ENCODE measurements at places on chromosomes 2 and 18.

GRCh38 chr18:24766376-24766775 lies 305.9 kb downstream of the HRH4 start:
- no peak for DNase-seq

GRCh38 chr2:22826703-22827102 lies 558.3 kb upstream of the KLHL29 start:
- DNase-seq = no peak

DNA sequence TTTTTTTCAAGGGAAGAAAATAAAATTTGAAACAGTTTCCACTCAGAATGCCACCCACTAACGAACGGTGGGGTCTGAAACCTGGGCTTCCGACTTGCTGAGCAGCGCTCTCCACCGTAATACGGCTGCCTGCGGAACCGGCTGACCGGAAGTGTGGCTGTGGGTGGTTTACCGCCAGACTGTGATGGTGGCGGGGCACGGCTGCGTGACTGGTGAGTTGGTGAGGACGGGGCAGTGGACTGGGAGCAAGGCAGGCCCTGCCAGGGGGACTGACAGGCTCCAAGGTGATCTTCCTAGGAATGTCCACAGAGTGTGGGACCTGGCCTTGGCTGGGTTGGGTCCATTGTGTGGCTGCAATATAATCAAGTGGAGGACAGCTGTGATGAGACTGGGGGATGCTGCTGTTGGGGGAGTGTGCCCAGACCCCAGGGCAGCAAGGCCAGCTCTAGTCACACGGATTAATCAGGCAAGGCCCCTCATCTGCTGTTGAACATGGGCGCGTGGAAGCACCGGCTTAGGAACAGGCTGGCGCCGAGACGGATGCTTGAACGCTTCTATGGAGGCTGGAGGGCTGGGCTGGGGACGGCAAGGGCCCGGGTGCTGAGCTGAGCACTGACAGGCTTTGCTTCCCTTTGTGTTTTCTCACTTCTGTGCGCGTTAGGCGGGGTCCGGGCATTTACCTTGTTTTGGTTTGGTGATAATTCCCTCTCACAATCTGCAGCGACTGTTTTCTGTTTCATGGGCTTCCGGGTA lies 357.7 kb upstream of the SPRED2 start:
- no peak for DNase-seq

GRCh38 chr2:216690853-216691741 lies 4.3 kb downstream of the IGFBP5 start:
- peak; percentile 26 for DNase-seq

GRCh38 chr18:9771261-9771976 lies 63.3 kb downstream of the RAB31 start:
- DNase-seq = peak; percentile 47

DNA sequence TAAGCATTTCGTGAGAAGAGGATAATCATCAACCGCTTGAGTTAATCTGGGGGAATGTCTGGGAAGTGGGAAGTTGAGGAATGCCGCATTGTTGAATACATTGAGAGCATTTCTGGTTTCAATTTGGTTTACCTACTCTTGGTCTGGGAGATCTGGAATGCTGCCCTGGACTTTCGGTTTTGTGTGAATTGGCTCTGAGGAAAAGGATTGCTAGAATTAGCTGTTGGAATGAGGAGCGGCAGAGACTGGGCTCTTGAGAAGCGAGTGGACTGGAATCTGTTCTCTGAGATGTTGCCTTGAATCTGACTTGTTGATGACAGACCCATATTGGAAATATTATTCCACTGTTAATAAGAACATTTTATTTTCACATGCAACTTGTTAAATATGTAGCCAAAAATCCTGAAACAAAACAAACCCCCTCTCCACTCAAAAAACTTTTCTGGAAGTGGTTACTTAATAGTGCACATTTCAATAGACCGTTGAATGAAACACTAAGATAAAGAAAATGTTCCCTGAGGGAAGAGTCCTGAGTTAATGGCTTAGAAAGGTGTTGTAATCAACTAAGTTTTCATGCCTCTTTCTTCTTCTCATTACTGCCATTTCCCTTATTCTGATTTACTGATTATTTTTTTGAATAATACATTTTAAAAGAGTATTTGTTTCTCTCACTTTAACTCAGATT lies 50.8 kb downstream of the PTPRM start:
- DNase-seq = no peak

DNA sequence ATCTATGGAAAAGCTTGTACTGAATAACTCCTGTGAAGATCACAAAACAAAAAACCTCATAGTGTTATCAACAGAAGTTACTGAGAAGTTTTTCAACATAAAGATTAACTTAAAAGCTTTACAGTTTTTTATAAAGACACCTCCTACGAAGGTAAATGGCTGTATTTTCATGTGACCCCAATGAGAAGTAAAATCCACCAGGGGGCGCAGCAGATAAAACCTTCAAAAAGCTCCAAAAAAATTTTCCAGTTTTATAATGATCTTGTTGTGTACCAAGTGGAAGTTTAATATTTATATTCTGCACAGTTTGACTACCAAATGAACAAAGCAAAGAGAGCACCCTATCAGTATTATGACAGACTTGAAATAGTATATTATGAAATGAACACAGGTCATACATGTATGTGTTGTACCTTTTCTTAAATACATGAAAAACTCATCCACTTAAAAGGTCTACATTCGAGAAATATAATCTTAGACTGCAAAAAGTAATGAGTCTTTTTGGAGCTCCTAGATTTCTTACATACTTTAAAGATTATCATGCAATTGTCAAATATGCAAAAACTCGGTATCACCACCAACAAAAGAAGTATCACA lies 38.5 kb downstream of the PNO1 start:
- DNase-seq = peak; percentile 35

DNA sequence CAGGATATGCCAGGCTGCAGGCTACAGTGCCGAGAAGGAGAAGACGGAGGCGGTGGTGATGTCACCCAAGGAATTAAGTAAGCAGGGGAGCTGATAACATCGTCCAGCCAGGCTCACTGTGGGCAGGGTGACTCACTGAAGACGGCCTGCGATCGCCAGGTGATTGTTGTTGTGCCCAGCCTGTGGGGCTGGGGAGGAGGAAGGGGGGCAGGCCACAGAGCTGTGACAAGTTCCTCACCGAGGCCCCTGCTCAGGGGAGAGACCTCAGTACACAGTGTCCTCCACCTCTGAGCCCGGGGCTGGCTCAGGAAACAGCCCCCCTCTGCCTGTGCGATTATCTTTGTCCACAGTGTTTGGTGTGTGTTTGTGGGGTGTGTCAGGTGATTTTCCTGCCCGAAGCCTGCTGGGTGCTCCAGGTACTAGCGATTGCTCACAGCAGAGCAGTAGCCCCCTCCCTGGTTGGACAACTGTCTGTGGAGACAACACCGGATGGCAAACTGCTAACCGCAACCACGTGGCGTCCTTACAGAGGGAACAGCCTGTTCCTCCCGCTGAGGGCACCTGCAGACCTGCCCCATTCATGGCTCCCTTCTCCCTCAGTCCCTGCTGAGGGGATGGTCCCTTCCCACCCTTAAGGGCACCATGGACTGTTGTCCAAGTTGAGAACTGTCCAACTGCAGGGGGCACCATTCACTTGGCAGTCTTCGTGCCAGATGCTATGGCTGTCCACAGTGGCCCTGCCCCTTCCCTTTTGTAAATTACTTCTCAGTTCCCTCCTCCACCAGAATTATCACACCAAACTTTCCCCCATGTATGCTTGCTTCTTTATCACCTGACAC lies 95.1 kb downstream of the ZFP36L2 start:
- DNase-seq = peak; percentile 87

GRCh38 chr2:120396861-120397811 lies 51.2 kb downstream of the INHBB start:
- DNase-seq = no peak

- DNase-seq = no peak
Measured at GRCh38 chr18:9086624-9087023, 15.9 kb upstream of the NDUFV2 start.

GRCh38 chr2:202261531-202261930 lies 4.0 kb upstream of the NOP58 start:
- DNase-seq = no peak

DNA sequence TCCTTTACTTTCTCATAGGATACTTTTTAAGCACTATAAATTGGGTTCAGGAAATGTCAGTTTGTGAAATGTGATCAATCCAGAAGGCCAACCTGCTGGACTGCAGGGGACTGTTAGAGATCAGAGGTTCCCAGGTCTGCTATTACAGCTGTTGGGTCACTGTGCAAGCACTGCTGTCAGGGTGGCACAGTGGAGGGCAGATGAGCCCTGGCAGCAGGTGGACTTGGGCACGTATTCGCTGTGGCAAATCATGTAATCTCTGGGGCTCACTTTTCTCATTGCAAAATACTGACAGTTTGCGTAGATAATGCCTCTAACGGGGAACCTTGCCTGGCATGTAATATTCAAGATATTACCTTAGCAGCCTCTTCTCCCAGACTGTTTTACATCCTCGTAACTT lies 18.1 kb downstream of the RAB31 start:
- no peak for DNase-seq

DNA sequence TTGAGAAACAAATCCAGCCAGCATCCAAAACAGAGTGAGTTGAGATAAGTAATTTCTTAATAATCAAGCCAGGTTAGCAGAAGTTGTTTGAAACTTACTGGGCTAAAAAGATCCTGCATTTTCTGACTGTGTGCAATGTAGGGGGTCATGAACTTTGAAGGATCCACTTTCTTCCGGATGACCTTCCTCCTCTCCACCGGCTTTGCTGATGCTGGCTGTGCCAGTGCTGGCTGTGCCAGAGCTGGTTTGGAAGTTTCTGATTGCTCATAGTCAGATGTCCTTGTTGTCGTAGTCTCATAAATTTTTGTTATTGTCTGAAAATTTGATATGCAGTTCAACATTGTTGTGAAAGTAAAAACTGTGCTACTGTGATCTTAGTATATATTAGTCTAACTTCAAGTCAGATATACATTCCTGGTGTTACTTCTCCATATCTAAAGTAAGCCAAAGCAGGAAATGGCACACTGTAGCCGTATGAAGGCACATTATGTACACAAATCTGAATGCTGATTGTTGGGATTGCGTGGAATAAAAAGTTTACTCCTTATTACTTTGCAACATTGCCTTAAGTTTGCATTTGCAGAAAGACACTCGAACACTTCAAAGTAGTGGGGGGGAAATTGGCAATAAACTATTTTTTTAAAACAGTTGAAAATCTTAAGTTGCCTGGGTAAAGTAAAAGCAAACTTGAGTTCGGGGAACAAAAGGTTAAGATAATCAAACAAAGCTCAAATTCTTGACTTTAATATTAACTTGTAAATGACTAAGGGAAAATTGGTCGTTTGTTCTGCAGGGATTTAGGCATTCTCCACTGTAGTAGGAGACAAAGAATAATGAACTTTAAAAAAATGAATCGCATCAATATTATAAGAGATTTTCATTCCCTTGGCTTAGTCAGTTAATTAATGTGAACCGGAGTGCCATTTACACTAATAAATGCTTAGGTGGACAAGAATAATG lies 6.4 kb downstream of the NEB start:
- DNase-seq = no peak

- DNase-seq = no peak
Measured at GRCh38 chr2:216827073-216827720, 32.7 kb downstream of the TNP1 start.

DNA sequence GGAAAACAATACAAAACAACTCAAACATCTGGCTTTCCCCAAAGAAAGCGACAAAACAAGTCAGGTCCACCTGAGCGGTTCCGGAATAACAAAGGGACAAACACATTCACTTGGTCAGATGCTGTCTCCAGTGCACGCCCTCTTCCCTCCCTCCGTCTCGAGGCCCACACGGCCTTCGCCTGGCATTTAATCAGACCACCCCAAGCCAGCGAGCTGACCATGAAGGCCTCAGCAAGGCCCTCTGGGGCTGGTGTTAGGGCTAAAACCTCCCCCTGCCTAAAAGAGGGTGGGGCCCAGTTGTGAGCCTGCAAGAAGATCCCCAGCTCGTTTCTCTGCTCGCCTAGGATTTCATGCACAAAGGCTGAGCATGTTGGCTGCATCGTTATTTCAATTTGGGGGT lies 180.3 kb downstream of the EIPR1 start:
- no peak for DNase-seq

GRCh38 chr2:83630351-83630750 lies 828.7 kb downstream of the SUCLG1 start:
- no peak for DNase-seq

- DNase-seq = peak; percentile 54
Measured at GRCh38 chr18:12838178-12838634, 45.8 kb downstream of the PTPN2 start.

DNA sequence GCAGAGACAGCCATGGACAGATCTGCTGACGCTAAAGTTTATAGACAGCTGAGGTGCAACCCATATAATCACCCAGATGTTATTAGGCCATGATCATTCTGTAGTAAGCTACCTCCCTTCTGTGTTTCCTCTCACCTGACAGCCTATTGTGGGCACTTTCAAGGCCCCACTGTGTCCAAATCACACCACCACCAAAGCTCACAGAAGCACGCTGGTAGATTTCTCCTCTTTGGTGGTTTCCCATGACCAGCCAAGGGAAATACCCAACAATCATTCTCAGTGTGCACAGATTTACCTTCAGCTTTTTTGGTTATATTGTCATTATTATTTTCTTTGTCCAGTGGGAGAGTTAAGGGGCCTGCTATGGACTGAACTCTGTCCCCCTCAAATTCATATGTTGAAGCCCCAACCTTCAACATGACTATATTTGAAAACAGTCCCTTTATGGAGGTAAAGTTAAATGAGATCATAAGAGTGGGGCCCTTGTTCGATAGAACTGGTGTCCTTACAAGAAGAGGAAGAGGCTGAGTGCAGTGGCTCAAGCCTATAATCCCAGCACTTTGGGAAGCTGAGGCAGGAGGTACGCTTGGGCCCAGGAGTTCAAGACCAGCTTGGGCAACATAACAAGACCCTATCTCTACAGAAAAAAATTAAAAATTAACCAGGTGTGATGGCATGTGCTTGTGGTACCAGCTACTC lies 74.0 kb upstream of the MSH6 start:
- DNase-seq = no peak

DNA sequence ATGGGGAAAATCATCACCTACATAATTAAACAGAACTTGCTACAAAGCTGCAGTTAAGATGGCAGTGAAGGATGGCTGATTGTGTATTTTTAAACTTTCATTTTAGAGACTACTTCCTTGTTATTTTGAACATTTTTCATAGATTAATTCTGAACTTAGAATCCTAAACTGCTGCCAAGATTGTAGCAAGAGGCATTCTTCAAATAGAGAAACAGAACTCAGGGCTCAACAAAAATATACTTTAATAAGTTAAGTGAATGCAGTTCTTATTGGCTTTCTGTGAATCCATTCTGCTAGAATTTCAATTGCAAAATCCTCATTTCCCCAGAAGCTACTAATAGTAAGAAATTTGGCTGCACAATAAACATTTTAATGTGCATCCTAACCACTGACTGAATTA lies 160.3 kb downstream of the L3MBTL4 start:
- DNase-seq = no peak

DNA sequence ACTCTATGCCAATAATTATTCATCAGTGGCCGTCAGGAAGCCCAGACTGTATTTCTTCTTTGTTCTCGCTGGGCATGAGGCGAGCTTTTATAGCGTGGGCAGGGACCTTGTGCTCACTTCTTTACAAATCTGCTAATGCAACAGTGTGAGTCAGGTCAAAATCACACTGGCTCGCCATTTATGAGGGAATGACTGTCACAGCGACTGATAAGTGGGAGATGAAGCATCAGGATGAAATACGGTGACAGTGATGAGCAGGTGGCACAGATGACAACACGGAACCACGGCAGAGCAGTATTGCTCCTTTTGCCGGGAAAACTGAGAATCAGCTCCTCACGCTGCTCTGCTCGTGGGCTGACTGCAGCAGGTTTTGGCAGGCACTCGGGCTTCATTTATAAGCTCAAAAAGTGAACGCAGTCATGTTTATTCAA lies 20.5 kb downstream of the TYMS start:
- DNase-seq = no peak

- DNase-seq = no peak
Measured at GRCh38 chr18:525036-525797, 24.7 kb upstream of the COLEC12 start.

Measured in CD4-positive, alpha-beta T cell treated with Interferon gamma for 1 hour (primary cell).